Caudate nucleus (tissue), 63 donors: ENCODE measurements at places on chromosomes 16 and 17.
A peak's percentile ranks its signal among the peaks of the same experiment; 100 is the strongest.

DNA sequence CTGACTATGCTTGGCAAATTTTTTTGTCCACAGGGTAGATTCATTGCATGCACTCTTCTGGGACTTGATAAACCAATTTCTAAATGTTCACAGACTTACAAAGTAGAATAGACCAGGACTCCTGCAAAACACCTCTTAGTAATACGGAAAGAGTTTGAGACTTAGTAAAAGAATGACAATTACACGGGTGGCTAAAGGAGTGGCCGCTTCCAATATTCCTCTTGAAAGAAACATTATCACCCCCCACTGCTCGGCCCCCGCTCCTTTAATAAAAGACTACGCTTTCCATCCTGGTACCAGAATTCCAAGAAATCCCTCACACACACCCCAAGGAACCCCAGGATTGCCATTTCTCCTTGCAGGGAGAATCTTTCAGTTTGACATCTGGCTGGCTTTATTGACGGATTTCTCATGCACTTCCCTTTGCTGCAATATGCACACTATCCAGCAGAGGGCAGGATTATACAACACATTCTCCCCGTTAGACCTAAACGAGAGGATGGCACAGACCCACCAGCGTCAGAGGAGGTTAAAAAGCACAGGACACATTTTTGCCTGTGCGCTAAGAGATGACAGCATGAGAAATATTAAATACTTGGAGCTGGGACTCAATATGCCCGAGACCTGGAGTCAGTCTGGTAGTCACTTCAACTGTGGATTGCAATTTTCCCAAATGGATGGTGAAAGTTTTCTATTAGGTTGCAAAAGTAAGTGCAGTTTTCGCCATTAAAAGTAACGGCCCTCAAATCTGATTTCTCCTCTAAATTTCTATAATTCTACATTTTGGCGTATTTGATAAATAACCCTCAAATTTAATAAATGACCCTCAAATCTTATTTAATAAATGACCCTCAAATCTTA lies 46.6 kb upstream of the NUDT7 start:
- DNase-seq, result peak; percentile 19

DNA sequence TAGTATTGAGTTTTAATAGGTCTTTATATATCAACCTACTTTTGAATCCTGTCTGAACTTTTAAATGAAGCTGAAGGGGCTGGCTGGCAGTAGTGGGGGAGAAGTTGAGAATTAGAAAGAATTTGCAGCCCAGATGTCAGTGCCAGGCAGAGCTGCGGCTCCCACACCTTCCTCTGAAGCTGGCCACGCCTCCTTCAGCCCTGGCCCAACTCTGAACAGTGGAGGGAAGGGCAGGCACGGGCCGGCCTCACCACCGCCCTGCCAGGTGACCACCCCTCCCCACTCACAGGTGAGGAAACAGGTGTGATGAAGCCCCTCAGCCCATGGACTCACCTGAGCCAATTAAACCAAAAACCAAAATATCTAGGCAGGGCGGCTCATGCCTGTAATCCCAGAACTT lies 87.0 kb downstream of the MGAT5B start:
- DNase-seq, result no peak

DNA sequence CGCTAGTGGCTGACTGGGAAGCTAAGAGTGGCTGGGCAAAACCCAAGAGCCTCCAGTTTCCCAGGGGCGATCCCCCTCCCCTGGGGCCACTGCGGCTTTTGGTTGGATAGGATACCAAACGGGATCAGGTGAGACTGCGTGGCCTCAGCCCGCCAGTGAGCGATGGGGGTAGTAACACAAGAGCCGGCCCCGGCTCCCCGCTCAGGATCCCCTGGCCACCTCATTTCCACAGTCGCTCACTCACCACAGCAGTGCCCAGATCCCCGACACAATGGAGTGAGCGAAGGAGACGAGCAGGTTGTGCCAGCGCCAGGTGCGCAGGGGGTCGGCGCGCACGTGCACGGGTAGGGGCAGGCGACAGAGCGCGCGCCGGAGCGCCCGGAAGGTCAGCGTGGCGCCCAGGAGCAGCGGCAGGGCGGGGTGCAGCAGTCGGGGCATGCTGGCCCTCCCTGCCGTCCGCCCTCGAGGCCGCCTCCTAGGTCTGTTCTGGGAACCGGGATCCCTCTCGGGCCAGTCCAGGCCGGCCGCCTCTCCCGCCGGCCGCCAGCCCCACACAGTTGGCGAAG lies 290 bp downstream of the TLCD1 start:
- DNase-seq, result no peak

- no peak for DNase-seq
These were observed 73.8 kb upstream of the HNF1B start for GRCh38 chr17:37818689-37819088.

GRCh38 chr16:17921357-17921978 lies 415.1 kb downstream of the NPIPA8 start:
- no peak for DNase-seq

DNA sequence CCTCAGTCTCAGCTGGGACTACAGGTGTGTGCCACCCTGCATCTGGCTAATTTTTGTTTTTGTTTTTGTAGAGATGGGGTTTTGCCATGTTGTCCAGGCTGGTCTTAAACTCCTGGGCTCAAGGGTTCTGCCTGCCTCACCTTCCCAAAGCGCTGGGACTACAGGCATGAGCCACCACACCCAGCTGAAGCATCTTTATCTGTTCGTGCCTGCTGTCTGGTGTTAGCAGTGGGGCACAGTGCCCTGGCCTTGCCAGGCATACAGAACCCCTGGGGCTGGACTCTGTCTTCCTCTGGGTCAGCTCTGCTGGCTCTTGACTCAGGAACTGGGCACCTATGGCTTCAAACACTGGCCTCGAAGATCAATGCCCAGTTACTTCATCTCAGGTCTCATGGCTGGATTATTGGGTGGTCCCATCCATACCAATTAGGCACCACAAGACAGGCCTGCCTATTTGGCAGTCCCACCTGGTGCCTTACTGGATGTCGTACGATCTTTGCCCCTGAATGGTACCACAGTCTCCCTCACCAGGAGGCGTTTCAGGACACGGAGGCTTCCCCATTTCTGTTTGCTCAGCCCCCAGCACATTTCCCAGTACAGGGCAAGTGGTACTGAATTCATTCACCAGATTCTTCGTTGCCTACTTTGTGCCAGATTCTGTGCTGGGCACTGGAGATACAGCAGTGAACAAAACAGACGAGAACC lies 99.3 kb downstream of the RAB11FIP4 start:
- DNase-seq, result no peak

GRCh38 chr16:77234611-77235010 lies 35.4 kb downstream of the SYCE1L start:
- no peak for DNase-seq

GRCh38 chr17:32461853-32462617 lies 17.7 kb downstream of the PSMD11 start:
- no peak for DNase-seq
